CD4-positive, alpha-beta T cell treated with Interleukin-15 for 4 hours (primary cell): ENCODE measurements at places on chromosomes 7 and 10.

DNA sequence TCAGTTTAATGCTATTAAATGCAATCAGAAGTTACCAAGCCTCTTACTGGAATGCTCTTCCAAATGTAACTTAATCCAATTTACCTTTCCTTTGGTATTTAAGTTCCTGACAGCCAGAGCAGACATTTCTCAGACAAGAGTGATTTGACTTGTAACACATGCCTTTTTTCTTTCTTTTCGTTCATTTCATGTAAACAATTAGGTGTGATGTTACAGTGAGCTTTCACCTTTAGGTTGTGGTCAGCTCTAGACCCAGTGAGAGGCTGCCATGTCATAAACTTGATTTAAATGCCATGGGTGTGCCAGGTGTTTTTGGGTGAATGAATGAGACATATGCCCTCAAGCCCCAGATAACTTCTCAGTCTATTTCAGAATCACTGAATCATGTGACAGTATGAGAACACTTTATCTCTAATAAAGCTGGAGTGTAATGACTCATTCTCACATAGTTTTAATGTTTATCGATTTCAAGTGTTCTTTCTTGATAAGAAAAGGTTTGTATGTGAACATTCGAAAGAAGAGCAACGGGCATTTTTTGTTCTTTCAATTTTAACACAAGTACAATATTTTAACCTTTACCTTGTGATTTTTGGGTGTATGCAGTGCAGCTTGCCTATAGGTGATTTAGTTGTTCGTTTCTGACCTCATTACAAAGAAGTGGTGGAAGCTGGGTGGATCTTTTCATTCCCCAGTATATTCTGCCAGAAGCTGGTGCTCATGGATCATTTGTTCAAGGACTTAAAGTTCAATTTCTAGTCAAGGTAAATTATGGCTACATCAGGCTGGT is 61.5 kb downstream of the CHN2 start:
- peak; percentile 19 for DNase-seq

- DNase-seq = no peak
Measured at GRCh38 chr7:14009453-14010418, 20.3 kb upstream of the ETV1 start.

DNA sequence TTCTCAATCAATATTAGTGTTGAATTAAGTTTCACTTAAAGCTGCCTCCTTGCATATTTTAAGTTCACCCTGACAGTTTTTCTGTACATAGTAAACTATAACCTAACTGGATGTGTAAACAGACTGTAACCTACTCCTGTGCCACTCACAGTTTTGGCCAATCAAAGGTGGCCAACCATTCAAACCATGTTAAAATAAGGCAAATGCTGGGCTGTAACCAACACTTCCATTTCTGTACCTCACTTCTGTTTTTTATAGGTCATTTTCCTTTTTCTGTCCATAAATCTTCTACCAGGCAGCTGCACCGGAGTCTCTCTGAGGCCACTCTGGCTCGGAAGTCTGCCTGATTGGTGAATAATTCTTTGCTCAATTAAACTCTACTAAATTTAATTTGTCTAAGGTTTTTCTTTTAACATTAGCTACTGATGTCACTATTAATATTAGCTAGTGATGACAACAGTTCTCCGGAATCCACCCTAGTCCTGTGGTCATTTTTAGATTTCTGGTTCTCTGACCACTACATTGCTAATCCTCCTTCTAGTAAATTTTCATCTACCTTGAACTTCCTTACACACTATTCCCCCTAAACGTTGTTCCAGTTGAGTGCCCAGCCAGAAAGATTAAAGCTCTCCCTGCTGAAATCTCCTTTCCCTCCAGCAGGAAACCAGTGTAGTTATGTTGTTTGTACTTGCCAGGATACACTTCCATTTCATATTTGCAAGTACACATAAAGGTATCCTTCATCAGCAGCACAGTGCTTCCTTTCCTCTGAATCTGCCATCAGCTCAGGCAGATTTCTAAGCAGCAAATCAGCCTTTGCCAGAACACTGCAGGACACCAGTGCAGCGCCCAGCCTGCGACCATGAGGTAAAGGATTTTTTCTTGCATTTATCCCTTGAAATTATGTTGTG is 18.6 kb upstream of the IFIT2 start:
- no peak for DNase-seq

GRCh38 chr7:98862716-98863420 is 6.9 kb downstream of the TMEM130 start:
- DNase-seq = no peak

GRCh38 chr10:62239994-62240393 is 28.6 kb downstream of the RTKN2 start:
- peak; percentile 17 for DNase-seq

DNA sequence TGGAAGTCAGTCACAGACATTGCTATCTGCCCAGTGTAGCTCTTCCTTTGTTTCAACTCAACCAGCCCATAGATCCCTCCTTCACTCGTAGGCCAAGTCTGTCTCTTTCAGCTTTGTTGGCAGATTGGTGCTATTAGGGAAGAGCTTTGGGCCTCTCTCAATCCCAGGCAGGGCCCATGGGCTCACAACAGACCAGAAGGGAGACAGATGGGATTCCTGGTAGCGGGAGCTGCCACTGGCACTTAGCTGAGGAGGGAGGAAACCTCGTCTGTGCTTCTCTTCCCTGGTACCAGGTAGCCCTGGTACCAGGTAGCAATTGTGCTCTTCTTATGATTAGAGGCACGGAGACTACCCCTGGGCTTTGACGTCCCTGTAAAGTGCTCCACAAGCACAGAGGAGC is 592.0 kb downstream of the TYW1 start:
- no peak for DNase-seq

GRCh38 chr7:44515590-44516268 is 25.3 kb upstream of the NUDCD3 start:
- DNase-seq = no peak

GRCh38 chr10:78981970-78982281 is 86.8 kb upstream of the ZMIZ1 start:
- DNase-seq = no peak

- no peak for DNase-seq
Measured at GRCh38 chr10:122140941-122141623, 130.0 kb upstream of the BTBD16 start.

DNA sequence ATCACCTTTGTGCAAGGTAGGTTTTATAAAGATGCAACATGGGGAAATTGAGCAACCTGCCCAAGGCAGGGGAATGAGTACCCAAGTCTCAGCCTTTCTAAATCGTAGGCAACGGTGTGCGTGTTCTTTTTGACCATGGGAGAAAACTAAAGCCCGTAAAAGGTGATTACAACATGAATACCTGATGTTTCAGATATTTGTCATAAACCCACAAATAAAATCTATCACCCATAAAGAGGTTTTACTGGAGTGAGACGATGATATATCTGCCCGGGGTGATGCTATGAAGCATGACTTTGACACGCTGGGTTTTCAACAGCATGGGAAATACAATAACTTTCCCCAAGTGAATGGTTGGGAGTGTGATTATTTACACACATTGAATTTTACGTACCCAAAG is 406.3 kb upstream of the KLF6 start:
- no peak for DNase-seq

DNA sequence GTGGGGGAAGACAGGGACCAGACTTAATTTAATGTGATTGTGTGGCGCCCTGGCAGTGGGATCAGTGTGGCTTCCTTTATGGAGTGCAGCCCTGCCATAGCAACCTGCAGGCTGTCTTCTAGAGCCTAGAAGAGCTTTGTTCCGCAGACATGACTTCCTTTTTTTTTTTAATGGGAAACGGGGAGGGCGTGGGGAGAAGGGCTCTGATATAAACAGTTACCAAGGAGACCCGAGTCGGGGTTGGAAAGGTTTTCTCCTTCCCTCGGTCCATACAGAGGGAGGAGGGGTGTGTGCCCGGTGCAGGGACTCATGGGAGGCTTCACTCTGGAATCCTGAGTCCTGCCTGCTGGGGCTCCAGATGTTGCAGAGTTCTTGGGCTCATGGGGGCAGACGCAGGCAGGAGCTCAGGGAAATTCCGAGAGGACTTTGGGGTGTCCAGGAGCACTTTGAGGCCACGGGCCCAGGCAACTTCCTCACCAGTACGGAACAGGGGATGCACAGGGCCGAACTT is 26.9 kb downstream of the TMEM120A start:
- DNase-seq = no peak

DNA sequence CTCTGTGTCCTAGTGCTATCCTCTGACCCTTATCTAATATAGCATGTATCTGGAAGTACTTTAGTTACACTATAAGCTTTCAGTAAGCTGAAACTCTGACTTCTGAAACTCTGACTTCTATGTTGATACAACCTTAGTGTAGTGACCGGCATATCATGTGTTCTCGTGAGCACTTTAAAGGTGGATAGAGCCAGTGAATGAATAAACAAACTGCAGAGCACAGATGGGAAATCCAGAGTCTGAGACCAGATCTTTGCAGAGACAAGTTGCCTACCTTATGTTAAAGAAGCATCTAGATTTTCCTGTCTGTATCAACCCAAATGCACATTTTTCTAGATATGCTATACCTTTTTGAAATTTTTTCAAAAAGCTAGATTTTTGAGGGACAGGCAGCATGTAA is 3.5 kb downstream of the ACTA2 start:
- DNase-seq = no peak

- DNase-seq = no peak
Measured at GRCh38 chr10:55368467-55368866, 567.4 kb upstream of the PCDH15 start.

GRCh38 chr7:15446280-15446679 is 115.5 kb downstream of the AGMO start:
- no peak for DNase-seq

GRCh38 chr10:93541402-93542357 is 24.8 kb upstream of the FFAR4 start:
- peak; percentile 13 for DNase-seq

- no peak for DNase-seq
Measured at GRCh38 chr7:148296994-148297644, 293.4 kb upstream of the C7orf33 start.

DNA sequence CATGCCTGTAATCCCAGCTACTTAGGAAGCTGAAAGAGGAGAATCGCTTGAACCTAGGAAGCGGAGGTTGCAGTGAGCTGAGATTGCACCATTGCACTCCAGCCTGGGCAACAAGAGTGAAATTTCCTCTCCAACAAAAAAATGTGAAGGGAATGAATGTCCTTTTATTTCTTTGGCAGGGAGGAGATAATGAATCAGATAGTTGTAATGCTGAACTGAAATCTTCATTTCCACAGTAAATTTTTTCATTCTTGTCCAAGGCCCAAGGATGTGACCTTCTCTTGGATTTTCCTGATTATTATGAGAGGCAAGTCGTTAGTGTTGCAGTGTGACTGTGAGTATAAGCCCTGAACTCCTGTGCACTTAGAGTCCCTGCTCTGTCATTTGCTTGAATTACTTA is 13.6 kb downstream of the STAMBPL1 start:
- no peak for DNase-seq

DNA sequence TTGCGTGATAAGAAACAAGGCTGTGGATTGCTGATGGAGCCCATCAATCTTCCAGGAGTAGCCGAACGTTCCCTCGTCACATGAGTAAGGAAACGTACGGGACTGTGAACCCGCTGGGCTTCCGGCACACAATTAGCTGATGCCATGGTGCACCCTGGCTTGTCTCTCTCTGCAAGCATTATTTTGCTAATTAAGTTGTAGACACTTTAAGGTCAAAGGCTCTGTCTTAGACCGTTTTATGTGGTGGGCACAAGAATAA is 50.9 kb downstream of the ADARB2 start:
- no peak for DNase-seq

- DNase-seq = no peak
Measured at GRCh38 chr7:135326636-135327280, 93.1 kb downstream of the STRA8 start.

DNA sequence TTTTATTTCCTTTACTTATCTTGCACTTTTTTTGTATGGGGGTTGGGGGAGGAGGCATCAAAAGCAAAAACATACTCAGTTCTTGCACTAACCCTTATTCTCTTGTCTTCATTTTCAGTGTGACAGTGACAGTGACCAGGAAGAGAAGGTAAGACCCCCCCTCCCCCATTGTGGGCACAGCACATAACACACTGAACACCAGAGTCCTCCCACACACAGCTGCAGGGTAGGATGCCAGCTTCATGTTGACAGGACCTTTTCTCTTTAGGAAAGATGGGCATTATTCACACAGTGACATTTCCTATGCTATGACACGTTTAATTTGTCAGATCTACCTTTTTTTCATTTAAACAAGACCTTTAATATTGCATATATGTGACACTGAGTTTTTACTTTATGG is 696.3 kb upstream of the GALNT17 start:
- no peak for DNase-seq

GRCh38 chr10:97711640-97712572 is 1.6 kb upstream of the MARVELD1 start:
- no peak for DNase-seq

GRCh38 chr7:155336812-155337602 is 39.3 kb downstream of the INSIG1 start:
- DNase-seq = no peak

DNA sequence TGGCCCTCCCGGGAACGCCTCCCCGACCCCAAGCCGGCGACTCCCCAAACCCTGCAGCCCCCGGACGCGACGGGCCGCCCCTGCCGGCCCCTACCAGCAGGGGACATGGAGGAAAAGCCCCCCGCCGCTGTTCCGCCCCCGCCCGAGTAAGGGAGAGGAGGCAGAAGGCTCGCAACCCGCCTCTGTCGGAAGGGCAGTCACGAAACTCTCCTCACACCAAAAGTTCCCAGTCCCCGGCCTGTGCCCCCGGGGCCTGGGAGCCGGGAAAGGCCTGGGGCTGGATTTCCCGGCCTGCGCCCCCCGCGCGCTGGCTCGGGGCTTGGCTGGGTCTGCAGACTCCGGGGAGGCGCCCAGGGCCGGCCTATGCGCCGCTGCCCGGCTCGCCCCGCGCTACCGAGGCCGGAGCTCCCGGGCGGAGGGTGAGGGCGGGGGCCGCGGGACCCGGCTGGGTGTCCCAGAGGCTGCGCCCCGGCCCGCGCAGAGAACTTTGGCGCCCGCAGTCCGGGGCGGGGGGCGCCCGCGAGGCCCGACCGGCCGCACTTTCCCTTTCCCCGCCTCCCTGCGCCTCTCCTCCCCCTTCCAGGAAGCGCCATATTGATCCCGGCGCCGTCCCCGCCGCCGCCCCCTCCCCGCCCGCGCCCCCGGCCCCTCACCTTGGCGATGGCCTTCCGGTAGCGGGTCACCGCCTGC is 728 bp downstream of the PARD3 start:
- DNase-seq = no peak

GRCh38 chr10:60942788-60943315 is 1.1 kb downstream of the RHOBTB1 start:
- DNase-seq = no peak

- no peak for DNase-seq
Measured at GRCh38 chr7:120464104-120464503, 191.1 kb downstream of the KCND2 start.

- DNase-seq = no peak
Measured at GRCh38 chr7:158676171-158676840, 28.3 kb downstream of the NCAPG2 start.

DNA sequence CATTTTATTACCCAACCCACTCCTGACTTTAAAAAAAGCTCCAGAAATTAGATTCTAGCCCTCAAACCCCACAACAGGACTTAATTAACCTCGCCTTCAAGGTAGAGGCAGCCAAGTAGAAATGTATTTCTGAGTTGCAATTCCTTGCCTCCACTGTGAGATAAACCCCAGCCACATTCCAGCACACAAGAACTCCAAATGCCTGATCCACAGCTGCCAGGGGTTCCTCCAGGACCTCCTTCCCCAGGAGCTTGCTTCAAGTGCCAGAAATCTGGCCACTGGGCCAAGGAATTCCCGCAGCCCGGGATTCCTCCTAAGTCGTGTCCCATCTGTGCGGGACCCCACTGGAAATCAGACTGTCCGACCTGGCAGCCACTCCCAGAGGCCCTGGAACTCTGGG is 25.9 kb upstream of the ARL4A start:
- no peak for DNase-seq
